Retinal pigment epithelial cell (primary cell): ENCODE measurements at places on chromosomes 6 and 20.

DNA sequence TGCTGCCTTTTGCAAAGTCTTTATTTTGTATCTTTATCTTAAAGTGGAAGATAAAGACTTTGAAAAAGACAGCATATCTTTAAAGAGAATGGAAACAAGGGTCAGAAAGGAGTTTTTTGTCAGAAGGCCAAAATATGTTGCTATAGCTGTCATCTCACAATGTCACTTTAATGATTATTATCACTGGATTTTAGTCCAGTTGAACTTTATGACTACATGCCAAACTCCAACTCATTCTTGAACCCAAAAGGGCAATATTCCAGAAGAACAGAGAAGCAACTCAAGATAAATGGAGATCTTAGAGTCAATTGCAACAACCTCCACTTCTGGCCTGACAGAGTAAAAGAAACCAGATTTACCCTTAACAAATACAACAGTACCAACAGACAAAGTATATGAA lies 47.3 kb upstream of the CLIC5 start:
- no peak for DNase-seq

- peak; percentile 15 for DNase-seq
Measured at GRCh38 chr20:38473367-38473795, 738 bp downstream of the RALGAPB start.

DNA sequence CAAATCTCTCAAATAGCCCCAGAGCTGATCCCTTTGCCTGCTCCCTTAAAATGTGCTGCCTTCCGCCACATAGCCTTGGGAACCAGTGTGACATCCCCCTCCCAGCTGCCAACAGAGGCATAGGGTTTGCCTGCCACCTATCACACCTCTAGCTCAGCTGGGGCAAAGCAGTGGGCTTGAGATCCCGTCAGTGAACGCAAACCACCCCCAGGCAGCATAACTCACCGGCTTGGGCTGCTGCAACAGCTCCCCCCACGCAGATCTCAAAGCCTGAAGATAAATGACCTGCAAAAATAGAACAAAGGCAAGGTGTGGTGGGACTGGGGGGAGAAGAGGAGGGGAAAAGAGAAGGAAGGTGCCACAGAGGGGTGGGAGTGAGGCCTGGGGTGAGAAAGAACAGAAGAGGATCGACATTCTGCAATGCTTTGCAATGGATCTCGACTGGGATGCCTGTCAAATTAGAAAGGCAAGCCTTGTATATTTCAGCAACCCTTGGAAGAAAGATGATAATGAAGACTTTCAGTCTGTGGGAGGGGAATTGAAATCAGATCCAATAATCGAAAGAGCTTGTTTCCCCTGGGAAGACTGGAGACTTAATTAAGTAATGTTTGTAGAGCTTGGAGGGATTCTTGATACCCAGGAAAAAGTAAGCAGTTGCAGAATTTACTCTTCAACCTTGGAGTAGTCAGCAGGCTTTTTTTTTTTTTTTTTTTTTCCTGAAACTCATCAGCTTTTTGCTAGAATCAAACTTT lies 1.3 kb downstream of the PDYN start:
- DNase-seq = no peak

DNA sequence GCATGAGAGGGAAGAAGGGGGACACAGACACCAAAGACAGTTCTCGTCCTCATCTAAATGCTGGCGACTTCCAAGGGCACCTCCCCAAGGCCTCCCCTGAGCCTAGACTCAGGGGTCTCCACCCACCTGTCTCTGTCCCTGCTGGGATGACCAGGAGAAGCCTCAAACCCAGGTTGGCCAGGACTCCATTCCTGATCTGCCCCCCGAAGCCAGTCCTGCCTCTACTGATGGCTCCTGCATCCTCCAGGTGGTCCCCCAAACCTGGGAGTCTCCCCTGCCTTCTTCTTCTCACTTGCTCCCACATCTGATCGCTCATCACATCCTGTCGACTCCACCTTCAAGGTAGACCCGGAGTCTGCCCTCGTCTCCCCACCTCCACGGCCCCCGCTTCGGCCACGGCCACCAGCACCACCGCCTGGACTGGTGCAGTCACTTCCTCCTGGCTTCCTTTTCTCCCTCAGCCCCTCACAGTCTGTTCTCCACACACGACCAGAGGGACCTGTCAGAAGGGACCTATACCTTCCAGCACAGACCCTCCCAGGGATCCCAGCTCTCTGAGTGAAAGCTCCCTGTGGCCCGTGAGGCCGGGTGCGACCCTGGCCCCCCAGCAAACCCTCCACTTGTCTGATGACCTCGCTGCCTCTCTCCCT lies 92.1 kb downstream of the CEBPB start:
- DNase-seq = no peak

GRCh38 chr6:141326925-141327324 lies 805.8 kb upstream of the GJE1 start:
- DNase-seq = no peak

DNA sequence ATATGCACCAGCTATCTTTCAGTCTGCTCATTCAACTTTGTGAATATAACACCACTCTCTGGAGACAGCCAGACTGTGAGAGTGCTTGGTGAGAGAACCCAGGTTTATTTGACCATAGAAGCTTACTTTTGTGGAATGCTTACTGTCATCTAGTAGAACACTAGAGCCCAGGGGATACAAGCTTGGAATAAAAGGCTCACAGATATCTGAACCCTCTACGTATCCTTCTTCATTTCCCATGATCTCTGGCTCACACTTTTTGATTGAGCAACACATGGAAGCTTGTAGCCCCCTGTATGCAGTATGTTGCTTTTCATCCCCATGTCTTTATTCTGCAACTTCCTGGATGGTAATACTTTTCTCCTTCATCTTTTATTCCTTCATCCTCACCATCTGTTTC lies 835.3 kb upstream of the CITED2 start:
- no peak for DNase-seq

- DNase-seq = no peak
Measured at GRCh38 chr20:60957621-60958020, 294.4 kb upstream of the CDH4 start.

DNA sequence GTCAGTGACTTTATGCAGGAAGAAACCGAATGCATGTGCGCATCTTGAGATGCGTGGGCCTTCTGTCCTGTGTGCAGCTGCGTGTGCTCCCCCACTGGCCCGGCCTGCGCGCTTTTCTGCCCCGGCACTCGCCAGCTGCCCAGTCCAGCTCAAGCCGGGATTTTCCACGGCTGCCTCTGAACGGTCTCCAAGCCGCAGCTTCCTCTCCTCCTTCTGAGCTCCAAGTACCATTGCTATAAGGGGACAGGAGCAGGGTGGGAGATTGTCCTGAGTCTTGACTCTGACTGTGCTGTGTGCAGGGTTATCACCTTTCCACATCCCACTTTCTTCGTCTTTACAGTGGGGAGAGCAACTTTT lies 302.8 kb downstream of the THBS2 start:
- DNase-seq = no peak

GRCh38 chr20:2206957-2207769 lies 88.6 kb upstream of the TGM3 start:
- DNase-seq = no peak

GRCh38 chr6:118659513-118660217 lies 8.3 kb upstream of the CEP85L start:
- no peak for DNase-seq

- no peak for DNase-seq
Measured at GRCh38 chr6:107491138-107491609, 1.3 kb downstream of the SOBP start.

DNA sequence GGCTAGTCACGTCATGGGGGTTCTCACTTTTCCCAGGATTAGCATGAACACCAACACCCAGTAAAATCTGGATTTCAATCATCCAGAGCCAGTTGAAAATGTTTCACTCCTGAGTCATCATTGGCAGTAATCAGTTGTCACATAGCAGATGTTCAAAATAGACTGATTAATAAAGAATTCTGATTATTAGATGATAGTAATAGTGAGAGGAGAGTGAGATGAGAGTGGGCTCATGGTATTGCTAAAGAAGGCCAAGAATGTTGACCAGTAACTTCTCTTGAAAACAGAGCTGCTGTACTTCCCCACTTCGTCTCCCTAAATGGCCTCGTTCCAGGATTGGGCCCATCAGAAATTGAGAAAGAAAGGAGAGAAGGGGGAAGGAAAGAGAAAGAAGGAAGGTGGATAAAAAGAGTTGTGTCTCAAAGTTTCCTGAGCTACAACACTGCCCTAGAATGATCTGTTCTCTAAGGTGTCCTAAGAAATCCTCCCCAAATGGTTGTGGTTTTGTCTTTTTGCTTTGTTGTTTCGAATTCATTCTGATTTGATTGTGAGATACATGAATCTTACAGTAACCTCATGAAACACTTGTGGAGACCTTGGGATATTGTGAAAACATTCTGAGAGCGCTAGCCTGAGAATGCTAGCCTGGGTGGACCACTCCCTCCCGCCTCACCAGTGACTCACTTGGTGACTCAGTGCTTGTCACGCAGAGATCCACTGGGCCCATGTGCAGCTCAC lies 502.2 kb upstream of the JARID2 start:
- DNase-seq = peak; percentile 98

DNA sequence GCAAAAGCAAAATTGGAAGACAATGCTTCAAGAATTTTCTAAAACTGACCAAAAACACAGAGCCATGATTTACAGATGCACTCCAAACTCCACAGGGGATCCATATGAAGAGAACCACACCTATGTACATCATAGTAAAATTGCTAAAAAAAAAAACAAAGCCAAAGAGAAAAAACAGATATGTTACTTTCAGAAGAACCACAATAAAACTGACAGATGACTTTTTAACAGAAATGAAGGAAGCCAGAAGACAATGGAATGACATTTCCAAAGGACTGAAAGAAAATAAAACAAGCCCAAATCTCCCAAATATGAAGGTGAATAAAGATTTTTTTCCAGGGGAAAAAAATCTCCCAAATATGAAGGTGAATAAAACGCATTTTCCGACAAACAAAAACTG lies 17.5 kb downstream of the TRERF1 start:
- no peak for DNase-seq

GRCh38 chr6:160513836-160514235 lies 150.2 kb downstream of the LPA start:
- no peak for DNase-seq

GRCh38 chr6:22041797-22042480 lies 254.9 kb downstream of the PRL start:
- no peak for DNase-seq

- DNase-seq = no peak
Measured at GRCh38 chr6:158897236-158897635, 78.1 kb upstream of the EZR start.

DNA sequence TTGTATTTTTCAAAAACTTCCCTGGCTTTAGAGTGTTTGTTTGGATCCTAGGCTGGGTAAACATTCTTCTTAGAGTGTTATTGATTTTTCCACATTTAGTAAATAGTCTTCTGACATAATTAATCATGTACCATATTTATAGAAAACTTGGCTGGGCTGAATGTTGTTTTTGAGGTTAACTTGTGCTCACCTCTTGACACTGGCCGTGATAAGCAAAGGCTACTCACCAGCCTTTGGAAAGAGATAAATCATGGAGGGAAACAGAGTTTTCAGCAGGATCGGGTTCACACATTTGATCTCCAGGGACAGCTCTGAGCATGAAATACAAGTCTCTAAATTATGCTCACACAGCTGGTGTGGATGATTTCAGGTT lies 6.2 kb upstream of the CD93 start:
- no peak for DNase-seq

DNA sequence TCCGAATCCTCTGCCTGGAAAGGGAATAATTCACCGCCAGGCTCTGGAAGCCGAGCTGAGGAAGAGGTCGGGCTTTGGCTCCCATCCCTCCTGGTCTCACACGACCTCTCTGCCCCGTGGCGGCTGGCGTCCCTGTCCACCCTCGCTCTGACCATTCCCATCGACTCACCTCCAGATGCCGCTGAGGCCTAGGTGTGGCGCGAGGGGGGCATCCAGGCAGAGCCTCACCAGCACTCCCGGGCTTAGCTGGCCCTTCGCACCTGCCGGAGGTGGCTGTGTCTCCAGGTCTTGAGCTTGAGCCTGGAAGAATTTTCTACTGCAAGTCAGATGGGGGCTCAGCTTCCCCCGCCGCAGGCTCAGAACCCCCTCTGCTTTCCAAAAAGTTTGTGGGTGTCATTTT lies 28.5 kb upstream of the SMOC2 start:
- DNase-seq = no peak

GRCh38 chr6:79650950-79651349 lies 19.8 kb downstream of the SH3BGRL2 start:
- no peak for DNase-seq

- DNase-seq = no peak
Measured at GRCh38 chr6:45507186-45507585, 129.5 kb upstream of the SUPT3H start.

DNA sequence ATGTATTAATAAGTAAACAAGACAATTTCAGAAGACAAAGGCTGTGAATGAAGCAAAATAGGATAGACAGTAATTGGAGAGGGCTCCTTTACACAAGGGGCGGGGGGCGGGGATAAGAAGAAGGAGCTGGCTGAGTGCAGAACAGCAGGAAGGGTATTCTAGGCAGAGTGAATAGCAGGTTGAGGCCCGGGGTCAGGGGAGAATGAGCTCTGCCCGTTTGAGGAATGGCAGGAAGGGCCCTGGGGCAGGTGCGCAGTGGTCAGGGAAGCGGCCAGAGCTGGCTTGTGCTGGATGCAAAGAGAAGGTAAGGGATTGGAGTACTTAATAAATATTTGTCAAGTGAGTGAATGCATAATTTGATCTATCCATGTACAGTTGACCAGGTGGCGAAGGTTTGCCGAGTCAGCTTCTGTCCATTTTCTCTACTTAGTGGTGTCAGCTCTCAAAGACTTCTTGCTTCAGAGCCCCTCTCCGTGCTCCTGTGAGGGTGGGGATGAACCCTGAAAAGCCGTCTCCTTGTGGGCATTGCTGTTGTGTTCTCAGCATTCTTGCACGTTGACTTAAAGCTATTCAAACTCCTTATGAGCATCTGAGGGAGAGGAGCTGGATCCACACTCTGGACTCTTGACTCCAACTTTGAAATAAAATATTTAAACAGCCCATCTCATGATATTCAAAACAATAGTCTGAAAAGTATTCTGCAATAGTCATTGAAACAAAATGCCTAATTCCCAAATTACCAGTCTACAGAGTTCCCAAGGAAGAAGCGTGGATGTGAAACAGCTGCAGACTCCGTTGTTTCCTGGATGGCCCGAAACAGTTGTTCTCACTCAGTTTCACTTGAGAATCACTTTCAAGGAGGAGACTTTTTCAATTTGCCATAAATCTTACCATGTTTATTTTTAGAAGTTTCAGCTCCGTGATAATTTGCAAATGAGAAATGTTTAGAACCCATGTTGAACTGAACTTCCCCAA lies 105.1 kb downstream of the EDN3 start:
- no peak for DNase-seq

DNA sequence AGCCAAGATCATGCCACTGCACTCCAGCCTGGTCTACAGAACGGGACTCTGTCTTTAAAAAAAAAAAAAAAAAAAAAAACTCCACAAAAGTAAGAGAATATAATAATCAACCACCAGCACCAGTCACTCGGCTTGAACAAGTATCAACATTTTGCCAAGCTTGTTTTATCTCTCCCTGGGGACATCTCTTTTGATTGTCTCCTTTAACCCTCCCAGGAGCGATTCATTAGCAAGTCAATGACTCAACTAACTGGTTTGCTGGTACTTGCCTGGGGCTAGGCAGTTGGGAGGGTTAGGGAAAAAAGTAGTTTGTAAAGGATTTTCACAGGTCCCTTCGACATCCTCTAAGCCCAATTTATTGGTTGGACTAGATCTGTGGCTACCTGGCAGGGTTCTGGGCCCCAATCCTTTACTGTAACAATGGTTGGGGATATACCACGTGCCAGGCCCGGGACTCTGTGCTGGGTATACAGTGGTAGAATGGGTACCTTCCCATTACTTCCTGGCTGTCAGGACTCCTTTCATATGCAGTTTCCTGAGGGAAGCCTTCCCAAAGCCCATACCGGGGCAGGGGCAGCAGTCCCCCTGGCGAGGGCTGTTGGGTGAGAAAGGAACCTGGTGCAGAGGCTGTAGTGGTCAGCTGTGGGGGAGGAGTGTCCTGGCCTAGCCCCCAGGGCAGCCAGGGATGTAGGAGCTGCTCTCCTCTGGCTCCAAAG lies 12.2 kb downstream of the TGIF2 start:
- DNase-seq = no peak
